ENCODE measurements at places on chromosomes 13 and 19.

DNA sequence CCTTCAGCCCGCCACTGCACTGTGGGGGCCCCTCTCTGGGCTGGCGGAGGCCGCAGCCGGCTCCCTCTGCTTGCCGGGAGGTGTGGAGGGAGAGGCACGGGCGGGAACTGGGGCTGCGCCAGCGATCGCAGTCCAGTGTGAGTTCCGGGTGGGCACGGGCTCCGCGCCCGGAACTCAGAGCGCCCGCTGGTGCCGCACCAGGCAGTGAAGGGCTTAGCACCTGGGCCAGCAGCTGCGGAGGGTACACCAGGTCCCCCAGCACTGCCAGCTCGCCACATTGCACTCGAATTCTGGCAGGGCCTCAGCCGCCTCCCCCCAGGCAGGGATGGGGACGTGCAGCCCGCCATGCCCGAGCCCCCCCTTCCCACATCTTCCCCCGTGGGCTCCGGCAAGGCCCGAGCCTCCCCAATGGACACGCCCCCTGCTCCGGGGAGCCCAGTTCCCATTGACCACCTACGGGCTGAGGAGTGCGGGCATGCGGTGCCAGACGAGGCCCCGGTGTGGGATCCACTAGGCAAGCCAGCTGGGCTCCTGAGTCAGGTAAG is 135.9 kb upstream of the RFC3 start:
- DNase-seq, result no peak

- no peak for DNase-seq
Observed at GRCh38 chr19:14510311-14511228, 7.6 kb downstream of the DNAJB1 start.

DNA sequence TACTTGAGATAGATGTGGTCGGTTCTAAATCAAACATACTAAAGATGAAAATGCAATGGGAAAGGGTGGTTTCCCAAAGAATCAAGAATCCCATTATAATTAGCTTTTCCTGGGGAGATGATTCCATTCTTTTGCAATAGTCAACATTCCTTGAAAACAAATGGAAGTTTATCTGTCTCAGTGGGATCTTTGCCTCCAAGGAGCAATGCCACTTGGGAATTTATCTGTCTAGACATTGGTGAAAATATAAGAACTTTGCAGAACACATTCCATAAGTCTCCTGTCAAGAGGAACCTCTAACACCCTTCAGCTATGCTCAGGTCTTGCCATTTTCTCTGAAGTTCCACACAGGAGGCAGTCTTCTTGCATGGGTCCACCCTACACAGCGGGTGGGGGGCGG is 152.5 kb downstream of the KCTD12 start:
- DNase-seq, result no peak

DNA sequence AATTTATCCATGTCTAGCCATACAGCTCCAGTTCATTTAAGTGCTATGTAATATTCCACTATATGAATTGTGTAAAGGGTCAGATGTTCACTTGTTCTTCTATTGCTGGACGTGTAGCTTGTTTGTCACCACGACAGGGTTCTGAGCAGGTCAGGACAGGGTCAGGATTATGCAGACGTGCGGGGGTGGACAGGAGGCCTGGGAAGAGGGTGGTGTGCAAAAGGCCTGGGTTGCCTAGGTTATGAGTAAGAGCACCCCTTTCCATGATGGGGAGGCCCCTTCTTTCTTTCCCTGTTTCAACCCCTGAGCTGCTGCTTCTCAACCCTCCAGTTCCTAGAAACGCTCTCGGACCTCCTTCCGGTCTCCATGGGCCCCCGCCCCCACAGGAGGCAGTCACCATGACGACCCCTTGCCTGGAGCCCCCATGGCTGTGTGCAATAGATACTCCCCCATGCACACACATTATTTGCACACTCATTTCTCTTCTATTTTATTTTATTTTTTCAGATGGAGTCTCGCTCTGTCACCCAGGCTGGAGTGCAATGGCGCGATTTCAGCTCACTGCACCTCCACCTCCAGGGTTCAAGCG is 2.0 kb downstream of the EXOC3L2 start:
- DNase-seq, result no peak

- DNase-seq, result no peak
Observed at GRCh38 chr13:25902891-25903341, 148.9 kb downstream of the SHISA2 start.

GRCh38 chr19:1168572-1169410 is 5.3 kb downstream of the SBNO2 start:
- DNase-seq, result no peak

GRCh38 chr19:309206-309565 is 18.0 kb upstream of the PLPP2 start:
- DNase-seq, result no peak

GRCh38 chr13:27172495-27172842 is 858 bp upstream of the USP12 start:
- no peak for DNase-seq

Measured in NCI-H69 (cell line).